Body of pancreas (tissue), 4 donors: ENCODE measurements at places on chromosomes 11 and 22. TPM values are rescaled to one million over a fixed set of nuclear protein-coding genes. Genes with fewer than 3 reads are reported as not detected.

The SOX6 gene
- 21.4 TPM for total RNA-seq

The SERPING1 gene
- total RNA-seq, result 216 TPM

The CNIH2 gene
- total RNA-seq, result 4.6 TPM

The ENTHD1 gene
- not detected for total RNA-seq

DNA sequence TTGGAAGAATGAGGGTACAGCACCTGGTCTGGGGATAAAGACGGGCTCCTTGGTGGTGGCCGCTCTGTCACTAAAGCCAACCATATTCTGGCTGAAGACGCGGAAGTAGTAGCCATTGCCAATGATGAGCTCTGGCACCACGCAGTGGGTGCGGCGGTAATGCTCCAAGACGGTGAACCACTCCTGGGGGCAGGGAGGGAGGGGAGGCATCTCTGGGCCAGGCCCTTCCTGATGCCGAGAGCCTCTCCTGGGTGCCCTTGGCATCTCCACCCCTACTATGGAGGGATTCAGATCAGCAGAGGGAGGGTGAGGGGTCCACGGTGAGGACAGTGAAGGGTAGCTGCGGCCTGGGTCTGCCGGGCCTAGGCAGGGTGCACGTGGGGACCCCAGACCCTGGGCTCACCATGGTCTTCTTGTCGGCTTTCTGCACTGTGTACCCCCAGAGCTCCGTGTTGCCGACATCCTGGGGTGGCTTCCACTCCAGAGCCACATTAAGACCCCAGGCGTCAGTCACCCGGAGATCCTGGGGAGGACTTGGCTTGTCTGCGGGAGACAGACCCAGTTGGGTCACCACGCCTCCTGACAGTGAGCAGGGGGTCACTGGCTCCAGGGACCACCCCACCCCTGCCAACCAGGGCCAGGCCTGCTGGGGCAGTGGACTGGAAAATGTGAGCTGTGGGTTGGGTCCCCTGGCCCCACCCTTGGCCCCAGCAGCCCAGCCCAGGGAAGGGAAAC lies 19.5 kb downstream of the MYBPC3 start:
- no peaks in the 10 kb centered on the region for H3K4me1 ChIP-seq
- H3K36me3 ChIP-seq, result peaks cover 5% of the 10 kb centered on the region
- no peak overlapping the region for H3K27ac ChIP-seq
- DNase-seq, result no peak

DNA sequence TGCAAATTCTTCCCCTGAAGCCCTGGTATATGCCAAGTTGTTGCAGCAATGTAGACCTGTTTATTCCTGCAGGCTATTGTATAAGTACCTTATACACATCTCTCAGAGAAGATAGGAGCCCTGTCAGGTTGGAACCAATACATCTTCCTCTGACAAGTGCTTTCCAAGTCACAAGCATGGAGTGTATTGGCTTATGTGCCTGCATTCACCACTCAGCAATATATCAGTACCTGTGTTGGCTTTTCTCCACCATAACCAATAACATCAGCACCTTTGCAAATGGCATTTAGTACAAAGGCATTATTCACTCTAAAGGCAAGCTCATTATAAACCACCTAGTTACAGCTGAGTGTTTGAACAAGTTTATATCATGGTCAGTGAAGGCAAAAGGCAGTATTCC lies 611.7 kb upstream of the CNTN5 start:
- no peak for DNase-seq
- no peak overlapping the region for H3K4me3 ChIP-seq
- no peaks in the 10 kb centered on the region for H3K36me3 ChIP-seq
- H3K27me3 ChIP-seq, result no peaks in the 10 kb centered on the region

DNA sequence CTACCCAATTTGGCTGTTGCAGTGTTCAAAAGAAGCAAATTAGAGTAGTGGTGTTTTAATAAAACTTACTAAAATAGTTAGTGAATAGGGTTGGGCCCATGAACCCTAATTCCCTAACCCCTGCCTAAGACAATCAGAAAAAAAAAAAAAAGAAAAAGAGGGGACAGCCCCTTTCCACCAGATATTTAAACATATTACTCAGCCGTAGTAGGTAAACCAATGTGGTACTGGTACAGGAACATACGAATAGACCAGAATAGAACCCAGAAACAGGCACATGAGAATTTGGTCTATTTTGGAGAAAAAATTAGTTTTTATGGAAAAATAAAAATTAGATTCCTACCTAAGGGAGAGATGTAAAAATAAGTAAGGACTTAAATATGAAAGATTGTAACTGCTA lies 38.6 kb downstream of the MMP7 start:
- H3K4me3 ChIP-seq, result no peak overlapping the region
- H3K36me3 ChIP-seq, result no peaks in the 10 kb centered on the region
- H3K27ac ChIP-seq, result no peak overlapping the region
- H3K4me1 ChIP-seq, result peaks cover 5% of the 10 kb centered on the region
- no peak for DNase-seq

DNA sequence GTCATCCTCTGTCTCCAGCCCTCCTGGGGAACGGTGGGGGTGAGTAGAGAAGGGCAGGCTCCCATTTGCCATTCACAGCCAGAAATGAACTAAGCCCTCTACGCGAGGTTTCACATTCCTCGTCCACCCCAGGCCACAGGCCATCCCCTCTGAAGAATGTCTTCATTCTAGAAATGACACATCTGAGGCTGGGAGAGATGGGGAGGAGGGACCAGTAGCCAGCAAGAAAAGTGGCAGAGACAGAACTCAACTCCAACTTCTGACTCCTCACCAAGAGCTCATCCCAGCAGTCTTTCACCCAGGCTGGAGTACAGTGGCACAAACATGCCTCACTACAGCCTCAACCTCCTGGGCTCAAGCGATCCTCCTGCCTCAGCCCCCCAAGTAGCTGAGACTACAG lies 3.4 kb downstream of the CTSF start:
- H3K36me3 ChIP-seq, result no peaks in the 10 kb centered on the region
- no peak overlapping the region for H3K27ac ChIP-seq
- no peak overlapping the region for H3K4me3 ChIP-seq
- H3K27me3 ChIP-seq, result no peaks in the 10 kb centered on the region
- H3K4me1 ChIP-seq, result peaks cover 15% of the 10 kb centered on the region

- H3K27me3 ChIP-seq, result no peaks in the 10 kb centered on the region
- no peak overlapping the region for H3K27ac ChIP-seq
- no peak for DNase-seq
Measured at GRCh38 chr22:22430111-22430820, 78.3 kb downstream of the ZNF280B start.

DNA sequence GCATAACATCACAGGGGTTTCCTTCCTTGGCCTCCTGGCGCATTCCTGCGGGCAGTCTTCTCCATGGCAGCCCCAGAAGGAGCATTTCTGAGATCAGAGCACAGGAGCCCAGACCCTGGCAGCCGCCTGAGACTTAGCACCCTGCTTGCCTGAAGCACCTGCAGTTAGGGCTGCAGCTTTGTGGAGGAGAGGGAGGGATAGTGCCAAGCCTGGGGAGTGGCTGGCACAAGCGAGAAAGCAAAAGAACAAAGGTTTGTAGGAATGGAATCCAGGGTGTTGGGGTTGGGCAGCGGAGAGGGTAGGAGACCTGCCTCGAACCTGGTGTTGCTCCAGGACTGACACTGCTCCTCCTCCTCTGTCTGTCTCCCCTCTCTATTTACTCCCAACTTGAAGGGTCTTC lies 66.9 kb downstream of the SCN3B start:
- H3K36me3 ChIP-seq, result no peaks in the 10 kb centered on the region
- no peak overlapping the region for H3K4me3 ChIP-seq
- DNase-seq, result no peak
- peak overlapping the region; percentile 55 for H3K27ac ChIP-seq
- H3K27me3 ChIP-seq, result no peaks in the 10 kb centered on the region

DNA sequence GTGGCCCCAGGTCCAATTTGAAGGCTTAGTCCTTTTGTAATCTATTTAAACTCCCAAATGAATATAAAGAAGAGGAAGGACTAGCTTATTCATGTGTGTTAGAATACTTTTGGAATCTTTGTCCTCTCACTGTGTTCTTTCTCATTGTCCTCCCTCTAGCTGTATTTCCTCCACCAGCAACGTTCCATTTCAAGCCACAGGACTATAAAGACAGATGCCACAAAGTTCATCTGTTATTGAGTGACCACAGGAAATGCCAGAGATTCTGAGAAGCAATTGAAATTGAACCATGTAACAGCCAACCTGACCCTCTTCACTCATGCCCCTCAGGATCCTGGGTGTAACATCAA lies 336.6 kb upstream of the API5 start:
- H3K27me3 ChIP-seq, result no peaks in the 10 kb centered on the region
- H3K27ac ChIP-seq, result no peak overlapping the region
- no peaks in the 10 kb centered on the region for H3K4me1 ChIP-seq
- H3K4me3 ChIP-seq, result no peak overlapping the region
- no peak for DNase-seq
- H3K36me3 ChIP-seq, result no peaks in the 10 kb centered on the region

- H3K27ac ChIP-seq, result no peak overlapping the region
- no peaks in the 10 kb centered on the region for H3K27me3 ChIP-seq
- H3K36me3 ChIP-seq, result no peaks in the 10 kb centered on the region
- H3K4me1 ChIP-seq, result peaks cover 10% of the 10 kb centered on the region
- H3K4me3 ChIP-seq, result no peak overlapping the region
Measured at GRCh38 chr11:116703421-116703820, 69.4 kb downstream of the BUD13 start.

GRCh38 chr11:10857459-10857708 lies 469 bp downstream of the ZBED5 start:
- peaks cover 10% of the 10 kb centered on the region for H3K36me3 ChIP-seq
- DNase-seq, result peak; percentile 50
